ENCODE measurements at places on chromosomes 1 and 21.

DNA sequence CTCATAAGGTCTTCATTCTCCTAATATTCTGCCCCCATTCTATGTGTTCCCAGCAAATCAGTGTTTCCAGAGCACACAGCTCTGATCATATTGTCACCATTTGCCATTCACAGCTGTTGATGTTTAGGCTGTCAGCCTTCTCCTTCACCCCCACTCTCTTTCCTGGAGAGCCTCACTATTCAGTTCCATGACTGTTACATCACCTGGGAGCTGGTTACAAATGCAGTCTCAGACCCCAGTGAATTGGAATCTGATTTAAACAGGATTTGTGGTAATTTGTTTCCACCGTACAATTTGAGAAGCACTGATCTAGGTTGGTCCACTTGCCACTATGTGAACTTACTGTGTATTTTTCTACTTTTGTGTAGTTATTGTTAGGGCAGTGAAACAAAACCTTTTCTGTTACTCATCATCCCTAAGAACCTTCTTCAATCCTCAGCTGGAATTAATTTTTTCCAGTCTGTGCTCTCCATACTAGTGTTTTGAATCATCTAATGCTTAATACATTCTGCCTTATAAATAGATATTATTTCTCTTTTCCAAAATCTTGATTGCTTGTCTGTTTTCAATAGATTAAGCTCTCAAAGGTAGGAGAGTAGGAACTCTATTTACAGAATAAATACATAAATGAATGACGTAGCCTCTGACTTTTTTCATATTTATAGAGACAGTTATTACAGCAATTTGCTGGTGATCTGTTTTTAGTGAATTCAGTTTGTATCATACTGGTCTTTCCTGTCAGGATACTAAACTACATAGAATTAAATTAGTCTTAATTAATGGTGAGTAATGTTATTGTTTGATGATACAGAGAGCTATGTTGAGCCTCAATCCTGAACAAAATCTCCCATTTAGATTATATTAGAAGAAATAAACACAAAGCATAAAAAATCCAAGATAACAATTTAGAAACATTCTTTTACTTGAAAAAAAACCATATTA lies 8.1 kb downstream of the SNX7 start:
- no peak for DNase-seq

- DNase-seq: no peak
Observed at GRCh38 chr1:32500387-32501209, 35.7 kb downstream of the ZBTB8B start.

DNA sequence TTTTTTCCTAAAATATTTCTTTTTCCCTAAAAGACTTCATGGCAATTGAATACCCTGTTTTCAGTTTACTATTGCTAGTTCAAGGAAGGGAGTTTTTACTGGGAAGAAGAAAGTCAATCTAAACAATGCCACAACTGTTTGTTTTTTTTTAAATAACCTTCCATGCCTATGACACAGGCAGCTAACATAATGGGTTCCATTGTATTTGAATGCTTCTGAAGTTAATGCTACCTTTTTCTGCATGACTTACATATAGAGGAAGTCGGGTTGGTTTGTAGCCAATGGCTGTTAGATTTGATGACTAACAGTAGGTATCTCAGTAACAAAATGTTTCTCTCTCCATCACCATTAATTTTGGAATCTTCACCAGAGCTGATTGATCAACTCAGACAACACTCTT lies 134.0 kb downstream of the KIF26B start:
- DNase-seq: no peak

GRCh38 chr21:32298658-32299081 lies at the start of gene MRAP:
TSS of gene MRAP (plus strand) at chr21:32298855. CDS start at chr21:32298972, 117 bp downstream.
- DNase-seq: no peak

DNA sequence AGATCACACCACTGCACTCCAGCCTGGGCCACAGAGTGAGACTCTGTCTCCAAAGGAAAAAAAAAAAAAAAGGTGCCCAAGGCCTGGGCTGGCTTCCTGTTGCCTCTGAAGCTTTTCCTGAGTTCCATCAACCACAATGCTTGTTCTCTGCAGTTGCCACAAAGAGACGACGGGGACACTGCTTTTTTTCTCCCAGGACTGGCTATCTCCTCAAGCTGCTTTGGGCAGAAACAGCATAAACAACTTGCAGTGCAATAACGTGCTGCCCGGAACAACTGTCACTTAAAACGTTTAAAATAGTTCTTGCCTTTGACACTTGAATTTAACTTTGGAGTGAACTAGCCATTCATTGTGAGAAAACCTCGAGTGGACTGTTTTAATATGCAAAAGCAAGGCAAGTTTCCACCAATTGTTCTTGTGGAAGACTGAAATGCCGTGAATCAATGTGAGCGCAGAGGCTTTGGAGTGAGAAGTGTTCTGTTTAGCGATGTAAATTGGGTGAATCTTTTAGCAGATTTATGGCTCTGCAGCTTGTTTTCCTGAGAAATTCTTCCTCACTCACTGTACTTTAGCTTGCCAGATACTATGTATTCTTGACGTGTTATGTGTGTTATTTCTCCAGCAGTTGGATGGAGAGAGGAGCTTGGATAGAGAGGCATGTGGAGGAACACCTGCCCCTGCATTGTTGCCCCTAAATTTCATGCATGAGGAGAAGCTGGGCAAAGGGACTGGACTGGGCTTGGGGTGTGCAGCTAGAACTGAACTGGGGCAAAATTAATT lies 188.1 kb upstream of the KIAA0040 start:
- DNase-seq: no peak

- DNase-seq: no peak
Observed at GRCh38 chr1:5297180-5297885, 642.9 kb downstream of the AJAP1 start.

GRCh38 chr1:116376729-116377086 lies 3.7 kb downstream of the ATP1A1 start:
- no peak for DNase-seq

DNA sequence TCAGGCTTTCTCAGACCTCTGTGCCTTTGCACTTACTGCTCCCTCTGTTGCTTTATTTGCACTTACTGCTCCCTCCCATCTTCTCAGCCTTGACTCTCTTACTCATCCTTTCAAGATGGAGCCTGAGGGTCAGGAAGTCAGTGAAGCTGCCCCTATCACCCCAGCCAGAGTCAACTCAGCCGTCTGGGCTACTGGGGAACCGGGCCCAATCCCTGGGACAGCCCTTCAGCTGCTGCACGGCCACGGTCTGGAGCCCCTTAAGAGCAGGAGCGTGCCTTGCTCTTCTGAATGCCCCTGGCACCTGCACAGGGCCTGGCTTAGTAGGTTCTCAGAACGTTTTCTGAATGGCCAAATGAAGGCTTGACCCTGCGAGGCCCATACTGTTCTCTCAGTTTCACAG lies 244.4 kb downstream of the FOXD2 start:
- no peak for DNase-seq

DNA sequence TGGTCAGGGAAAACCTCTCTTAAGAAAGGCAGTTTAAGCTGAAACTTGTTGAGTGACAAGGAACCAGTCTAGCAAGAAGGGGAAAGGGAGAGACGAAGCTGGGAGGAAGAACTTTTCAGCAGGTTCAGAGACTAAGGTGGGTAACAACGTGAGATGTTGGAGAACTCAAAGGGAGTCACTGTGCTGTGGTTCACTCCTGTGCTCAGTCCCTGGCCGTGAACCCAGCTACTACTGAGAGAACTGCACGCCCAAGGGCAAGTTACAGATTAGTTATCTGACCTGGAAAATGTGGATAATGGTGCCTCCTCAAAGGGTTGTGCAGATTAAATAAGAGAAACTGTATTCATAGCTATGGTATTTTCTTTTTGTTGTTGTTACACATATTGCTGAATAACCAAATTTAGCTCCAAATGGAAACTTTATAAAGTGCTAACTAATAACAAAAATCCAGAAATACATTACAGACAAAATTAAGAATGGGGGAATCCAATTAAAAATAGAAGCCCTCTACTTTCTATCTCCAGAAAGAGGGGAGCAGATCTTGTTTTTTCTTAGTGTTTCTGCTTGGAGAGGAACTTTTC lies 2.9 kb downstream of the ZBTB40 start:
- DNase-seq: no peak

DNA sequence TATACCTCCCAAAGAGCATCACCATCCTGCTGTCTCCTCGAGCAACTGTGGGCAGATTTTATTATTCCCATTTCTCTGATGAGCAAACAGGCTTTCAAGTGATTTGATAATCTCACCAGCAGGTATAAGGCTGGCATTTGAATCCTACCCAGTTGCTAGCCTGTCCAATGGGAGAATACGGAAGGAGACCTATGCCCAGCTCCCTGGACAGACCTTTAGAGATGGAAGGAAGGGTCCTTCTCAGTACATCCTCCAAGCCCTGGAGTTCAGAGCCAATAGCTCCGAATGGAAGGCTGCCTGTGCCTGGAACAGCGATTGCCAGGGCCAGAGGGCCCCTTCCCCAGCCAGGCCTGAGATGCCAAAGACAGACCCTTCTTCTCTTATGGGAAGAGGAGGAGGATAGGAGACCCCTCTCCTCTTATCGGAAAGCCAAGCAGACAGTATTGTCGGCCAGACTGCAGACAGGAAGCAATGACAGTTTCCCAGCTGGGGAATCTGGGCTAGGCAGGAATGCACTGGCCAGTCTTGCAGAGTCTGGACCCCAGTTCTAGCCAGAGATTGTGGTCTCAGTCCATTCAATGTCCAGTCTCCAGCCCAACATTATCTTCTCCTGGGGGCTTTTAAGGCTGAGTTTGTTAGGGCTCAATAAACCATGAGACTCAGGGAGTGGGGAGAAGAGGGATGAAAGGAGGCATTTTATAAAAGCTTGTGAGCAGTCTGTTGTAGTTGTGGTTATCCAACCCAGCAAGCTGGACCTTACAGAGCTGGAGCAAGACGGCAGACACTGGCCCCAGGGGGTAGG lies 2.0 kb downstream of the IFFO2 start:
- DNase-seq: no peak

GRCh38 chr1:57007948-57008347 lies 42.1 kb upstream of the C8B start:
- no peak for DNase-seq

DNA sequence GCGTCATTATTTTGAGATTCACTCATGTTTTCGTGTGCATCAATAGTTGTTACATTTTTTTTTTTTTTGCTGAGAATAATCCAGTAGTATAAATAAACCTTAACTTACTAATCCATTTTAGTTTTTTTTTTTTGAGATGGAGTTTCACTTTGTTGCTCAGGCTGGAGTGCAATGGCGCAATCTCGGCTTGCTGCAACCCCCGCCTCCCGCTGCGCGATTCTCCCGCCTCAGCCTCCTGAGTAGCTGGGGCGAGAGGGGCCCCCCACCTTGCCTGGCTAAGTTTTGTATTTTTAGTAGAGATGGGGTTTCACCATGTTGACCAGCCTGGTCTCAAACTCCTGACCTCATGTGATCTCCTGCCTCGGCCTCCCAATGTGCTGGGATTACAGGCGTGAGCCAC lies 66.0 kb downstream of the CTH start:
- no peak for DNase-seq

GRCh38 chr1:184033711-184034167 lies 3.8 kb downstream of the COLGALT2 start:
- DNase-seq: no peak

- DNase-seq: no peak
Observed at GRCh38 chr1:33599516-33600115, 127.2 kb downstream of the ZSCAN20 start.

GRCh38 chr1:180941518-180942275 lies 29.0 kb downstream of the KIAA1614 start:
- no peak for DNase-seq

- DNase-seq: no peak
Observed at GRCh38 chr1:18998016-18998724, 41.7 kb upstream of the IFFO2 start.

DNA sequence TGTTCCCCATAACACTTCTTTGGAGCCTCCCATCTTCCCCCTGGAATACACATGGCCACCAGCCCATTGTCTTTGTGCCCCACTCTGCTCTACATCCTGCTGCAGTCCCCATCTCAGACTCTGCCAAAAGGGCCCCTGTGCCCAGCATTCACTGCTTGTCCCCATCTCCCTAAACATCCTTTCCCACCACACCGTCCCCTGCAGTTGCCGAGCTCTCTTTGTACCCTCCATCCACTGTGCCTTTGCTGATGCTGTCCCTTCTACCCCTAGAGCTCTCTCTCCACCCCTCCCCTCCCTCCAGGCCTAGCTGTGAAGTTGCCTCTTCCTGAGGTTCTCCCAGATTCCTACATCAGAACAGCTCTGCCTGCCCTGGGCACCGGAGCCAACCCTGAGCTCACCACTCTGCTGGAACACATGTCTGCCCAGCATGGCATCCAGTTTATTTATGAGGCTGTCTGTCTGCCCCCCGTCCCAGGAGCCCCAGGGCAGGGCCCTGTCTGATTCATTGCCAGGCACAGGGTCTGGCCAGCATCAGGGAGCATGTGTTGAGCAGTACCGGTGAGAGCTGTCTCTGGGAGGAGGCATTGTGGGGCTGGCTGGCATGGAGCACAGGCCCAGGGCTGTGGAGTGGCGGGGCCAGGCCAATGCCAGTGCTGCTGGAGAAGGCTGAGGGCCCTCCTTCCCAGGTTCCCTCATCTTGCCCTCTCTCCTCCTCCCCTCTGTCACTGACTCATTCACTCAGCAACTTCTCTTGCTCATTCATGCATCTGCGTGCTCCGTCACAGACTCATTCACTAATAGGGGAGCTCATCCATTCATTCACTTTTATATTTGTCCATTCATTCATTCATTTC lies 28.8 kb downstream of the EDN2 start:
- no peak for DNase-seq

DNA sequence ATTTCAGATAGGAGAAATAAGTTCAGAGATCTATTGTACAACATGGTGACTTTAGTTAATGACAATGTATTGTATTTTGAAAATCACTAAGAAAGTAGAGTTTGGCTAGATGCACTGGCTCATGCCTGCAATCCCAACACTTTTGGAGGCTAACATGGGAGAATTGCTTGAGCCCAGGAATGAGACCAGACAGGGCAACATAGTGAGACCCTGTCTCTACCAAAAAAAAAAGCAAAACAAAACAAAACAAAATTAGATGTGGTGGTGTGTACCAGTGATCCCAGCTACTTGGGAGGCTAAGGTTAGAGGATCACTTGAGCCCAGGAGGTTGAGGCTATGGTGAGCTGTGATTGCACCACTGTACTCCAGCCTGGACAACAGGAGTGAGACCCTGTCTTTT lies 27.2 kb downstream of the IVNS1ABP start:
- no peak for DNase-seq

GRCh38 chr1:83632906-83633305 lies 366.0 kb downstream of the TTLL7 start:
- DNase-seq: no peak

GRCh38 chr1:76179219-76179698 lies 104.7 kb downstream of the ST6GALNAC3 start:
- no peak for DNase-seq

GRCh38 chr1:64516301-64516700 lies 46.4 kb downstream of the CACHD1 start:
- DNase-seq: no peak

GRCh38 chr1:185896863-185897262 lies 162.7 kb downstream of the HMCN1 start:
- no peak for DNase-seq

- DNase-seq: no peak
Observed at GRCh38 chr1:208724079-208724478, 479.9 kb upstream of the PLXNA2 start.

GRCh38 chr1:183411091-183411490 lies 7.1 kb downstream of the NMNAT2 start:
- no peak for DNase-seq
